Esophagus muscularis mucosa (tissue), 4 donors: ENCODE measurements at places on chromosomes 5 and 9.

DNA sequence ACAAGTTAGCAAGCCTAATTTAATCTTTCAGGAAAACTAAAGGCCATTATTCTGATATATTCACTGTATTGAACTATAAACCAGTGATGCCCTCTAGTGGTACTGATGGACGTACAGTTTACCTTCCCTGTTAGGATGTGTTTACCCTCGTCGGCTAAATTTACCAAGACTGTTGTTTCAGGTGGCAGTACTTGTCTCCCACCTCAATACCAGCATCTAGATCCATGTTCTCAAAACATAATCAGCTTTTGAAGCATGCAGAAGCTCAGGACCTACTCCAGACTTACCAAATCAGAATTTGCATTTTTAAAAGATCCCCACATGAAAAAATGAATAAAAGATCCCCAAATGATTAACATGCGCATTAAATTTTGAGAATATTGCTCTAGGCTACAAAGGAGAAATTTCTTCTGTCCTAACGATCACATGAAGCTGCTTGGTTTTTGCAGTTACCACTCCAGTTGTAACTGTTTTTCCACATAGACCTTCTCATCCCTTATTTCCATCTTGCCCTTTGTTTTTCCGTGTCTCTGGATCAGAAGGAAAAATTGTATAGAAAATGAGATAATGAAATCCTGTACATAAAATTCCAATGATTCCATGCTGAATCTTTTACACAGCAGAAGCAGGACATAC is 3.2 kb upstream of the BAAT start:
- DNase-seq, result no peak

DNA sequence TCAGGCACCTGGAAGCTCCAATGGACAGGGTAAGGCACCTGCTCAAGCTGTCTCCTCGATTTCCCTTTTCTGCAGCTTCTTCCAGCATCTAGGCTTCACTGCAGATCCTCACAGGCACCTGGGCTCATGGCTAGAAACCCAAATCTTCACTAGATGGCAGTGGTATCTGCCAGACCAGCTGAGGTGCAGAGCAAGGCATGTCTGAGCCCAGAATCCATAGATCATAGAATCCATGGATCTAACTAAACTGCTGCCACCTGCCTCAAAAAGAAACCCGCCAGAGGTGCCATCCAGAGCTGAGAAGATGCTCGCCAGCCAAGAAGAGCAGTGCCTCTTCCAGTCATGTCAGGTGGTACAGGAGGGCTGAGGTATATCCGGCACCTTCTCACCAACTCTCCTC is 6.9 kb downstream of the SHC3 start:
- DNase-seq, result peak; percentile 81

- DNase-seq, result no peak
These were observed 179.8 kb downstream of the OLFM1 start for GRCh38 chr9:135267191-135267809.

- DNase-seq, result no peak
These were observed 32.1 kb upstream of the MAP3K1 start for GRCh38 chr5:56783261-56783660.

GRCh38 chr5:7659420-7659819 is 191.5 kb downstream of the CFAP90 start:
- DNase-seq, result no peak

DNA sequence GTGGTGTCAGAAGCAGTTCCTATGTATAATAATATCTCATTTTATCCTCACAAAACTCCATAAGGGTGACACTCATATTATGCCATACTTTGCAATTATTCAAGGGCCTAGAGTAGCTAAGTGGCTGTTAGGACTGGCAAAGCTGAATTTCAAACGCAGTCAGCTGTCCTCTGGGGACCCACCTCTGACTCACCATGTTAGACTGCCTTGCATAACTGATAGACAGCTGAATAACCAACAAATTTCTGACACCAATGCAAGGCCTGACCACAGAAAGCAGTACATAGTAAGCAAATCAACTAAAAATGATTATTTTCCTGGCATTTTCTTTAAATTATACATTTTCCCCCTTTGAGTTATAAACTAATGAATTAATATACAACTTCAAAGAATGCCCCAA is 251.6 kb upstream of the PTGER4 start:
- no peak for DNase-seq

- DNase-seq, result no peak
These were observed 198.7 kb upstream of the HAPLN1 start for GRCh38 chr5:83919071-83920041.

DNA sequence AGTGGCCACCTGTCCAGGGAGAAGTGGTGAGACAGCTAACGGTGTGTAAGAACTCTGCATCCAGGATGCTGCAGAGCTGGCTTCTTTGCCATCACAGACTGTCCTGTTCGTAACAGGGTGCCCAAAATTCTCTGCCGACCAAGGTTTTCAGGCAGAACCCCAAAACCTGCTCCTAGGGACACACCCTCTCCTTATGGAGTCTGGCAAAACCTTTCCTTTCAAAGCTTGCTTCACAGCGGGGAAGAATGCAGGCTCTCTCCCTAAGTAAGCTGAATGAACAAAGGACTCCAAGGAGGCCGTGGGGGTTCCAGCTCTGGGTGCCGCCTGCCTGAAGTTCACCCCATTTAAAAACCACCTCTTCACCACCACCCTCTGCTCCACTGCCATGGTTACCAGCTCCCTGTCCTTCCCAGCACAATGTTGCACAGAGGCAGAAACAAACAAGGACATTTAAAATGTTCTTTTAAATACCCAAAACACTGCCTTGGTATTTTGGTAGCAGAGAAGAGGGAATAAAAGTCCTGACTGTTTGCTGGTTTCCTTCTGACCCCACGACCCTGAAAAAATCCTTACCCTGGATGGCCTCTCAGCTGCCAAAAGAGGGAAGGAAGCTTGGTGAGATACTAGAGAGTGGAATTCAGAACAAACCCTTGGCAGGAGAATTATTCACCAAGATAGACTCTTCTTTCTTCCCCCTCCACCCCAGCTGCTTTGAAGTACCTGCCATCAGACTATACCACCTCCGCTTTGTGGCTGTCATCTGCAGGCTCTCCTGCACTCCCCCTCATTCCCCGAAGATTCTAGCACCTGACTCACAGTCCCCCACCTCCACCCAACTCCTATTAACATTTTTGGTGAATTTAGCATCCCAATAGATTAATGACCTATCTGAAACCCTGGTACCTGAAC is 7.1 kb upstream of the KLF9 start:
- no peak for DNase-seq

- no peak for DNase-seq
These were observed 40.3 kb downstream of the NUP188 start for GRCh38 chr9:128987805-128988204.

DNA sequence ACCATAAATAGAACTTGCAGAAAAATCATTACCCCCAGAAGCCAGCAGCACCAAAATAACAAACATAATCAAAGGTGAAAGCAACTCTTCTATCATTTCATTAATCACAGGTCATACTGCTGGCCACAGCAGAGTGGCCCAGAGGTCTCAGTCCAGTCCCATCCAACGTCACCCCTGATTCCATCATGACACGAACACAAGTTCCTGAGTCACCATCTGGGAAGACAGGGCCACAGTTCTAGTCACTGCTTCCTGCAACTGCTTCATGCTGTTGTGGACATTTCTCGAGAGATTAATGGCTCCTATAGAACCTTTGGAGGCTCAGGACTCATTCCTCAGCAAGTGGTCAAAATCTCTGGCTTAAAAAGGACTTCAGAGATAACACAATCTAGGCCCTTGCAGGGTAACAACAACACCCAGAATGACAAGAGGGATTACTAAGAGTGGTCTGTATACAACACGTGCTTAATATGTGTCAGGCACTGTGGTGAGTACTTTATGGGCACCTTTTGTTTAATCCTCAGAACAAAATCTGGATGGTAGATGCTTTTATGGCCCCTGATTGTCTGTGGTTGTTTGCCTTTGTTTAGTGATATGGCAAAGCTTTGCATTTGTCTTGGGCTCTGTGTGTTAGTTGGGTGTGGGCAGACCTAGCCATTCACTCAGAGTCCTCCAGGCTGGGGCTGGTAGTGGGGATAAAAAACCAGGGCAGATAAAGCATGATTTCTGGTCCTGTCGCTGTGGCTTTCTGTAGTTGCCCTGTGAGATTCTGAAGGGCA is 184.3 kb downstream of the DAB2IP start:
- no peak for DNase-seq

DNA sequence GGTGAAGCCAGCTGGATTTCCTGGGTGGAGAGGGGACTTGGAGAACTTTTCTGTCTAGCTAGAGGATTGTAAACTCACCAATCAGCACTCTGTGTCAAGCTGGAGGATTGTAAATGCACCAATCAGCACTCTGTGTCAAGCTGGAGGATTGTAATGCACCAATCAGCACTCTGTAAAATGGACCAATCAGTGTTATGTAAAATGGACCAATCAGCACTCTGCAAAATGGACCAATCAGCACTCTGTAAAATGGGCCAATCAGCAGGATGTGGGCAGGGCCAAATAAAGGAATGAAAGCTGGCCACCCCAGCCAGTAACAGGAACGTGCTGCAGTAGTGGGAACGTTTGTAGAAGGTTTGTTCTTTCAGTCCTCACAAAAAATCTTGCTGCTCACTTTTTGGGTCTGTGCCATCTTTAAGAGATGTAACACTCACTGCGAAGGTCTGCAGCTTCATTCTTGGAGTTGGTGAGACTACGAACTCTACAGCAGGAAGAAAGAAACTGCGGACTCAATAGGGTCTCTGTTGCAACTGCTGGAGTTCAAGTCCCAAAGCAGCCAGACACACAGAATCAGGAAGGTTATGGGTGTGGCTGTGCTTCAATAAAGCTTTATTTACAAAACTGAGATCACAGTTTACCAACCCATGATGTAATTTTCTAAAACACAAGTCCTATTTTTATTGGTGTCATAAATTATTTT is 145.7 kb upstream of the ERCC6L2 start:
- DNase-seq, result no peak

DNA sequence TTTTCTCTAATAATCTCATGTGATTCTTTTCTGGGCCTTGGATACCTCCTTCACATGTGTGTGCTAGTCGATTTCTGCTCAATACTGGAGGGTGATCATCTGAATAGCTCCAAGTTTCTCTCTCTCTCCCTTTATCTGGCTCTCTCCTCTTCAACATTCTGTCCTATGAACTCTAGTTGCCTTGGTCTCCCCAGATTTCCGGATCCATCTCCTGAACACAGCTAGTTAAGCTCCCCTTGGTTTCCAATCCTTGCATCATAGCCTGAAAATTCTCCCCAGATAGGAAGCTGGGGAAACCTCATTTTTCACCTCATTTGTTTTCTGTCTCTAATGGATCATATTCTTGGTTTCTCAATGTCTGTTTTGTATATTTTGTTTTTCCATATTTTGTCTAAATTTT is 832.3 kb downstream of the MTRR start:
- no peak for DNase-seq

DNA sequence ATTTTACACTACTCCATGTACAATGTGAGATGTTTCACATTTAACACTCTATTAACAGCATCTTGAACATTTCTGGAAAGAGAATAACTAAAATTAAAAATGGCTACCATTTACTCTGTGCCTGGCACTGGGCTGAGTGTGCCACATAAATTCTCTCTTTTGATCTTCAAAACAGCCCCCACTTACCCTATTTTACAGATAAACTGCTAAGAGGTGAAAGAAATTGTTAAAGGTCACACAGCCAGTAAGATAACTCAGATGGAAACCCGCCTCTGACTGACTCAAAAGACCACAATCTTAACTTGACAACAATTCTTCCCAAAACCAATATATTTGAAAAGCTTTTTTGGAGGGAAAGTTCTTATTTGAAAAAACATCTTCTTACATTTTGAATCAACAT is 97.3 kb downstream of the MAPKAP1 start:
- DNase-seq, result no peak

GRCh38 chr9:36276781-36277181 is 18.5 kb upstream of the GNE start:
- no peak for DNase-seq

GRCh38 chr5:125176005-125176390 is 429.6 kb upstream of the ZNF608 start:
- DNase-seq, result no peak

DNA sequence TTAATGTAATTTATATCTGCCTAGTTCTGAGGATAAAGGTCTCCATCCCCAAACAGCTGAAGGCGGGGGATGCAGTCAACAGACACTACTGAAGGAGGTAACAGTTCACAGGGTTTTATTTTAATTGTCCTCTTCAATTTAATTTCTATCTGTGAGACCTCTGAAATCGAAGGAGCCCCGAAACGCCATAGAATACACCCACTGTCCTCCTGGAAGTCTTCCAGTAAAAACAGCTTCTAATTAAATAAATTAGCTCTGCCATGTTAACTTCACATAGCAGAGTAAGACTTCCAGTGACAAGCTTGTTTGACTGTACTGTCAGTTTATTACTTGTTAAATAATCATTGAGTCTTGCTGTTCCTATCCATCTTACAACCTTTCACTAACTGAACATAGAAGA is 193.5 kb downstream of the SEC61B start:
- no peak for DNase-seq

- no peak for DNase-seq
These were observed 49.0 kb downstream of the PTTG1 start for GRCh38 chr5:160470437-160471361.

DNA sequence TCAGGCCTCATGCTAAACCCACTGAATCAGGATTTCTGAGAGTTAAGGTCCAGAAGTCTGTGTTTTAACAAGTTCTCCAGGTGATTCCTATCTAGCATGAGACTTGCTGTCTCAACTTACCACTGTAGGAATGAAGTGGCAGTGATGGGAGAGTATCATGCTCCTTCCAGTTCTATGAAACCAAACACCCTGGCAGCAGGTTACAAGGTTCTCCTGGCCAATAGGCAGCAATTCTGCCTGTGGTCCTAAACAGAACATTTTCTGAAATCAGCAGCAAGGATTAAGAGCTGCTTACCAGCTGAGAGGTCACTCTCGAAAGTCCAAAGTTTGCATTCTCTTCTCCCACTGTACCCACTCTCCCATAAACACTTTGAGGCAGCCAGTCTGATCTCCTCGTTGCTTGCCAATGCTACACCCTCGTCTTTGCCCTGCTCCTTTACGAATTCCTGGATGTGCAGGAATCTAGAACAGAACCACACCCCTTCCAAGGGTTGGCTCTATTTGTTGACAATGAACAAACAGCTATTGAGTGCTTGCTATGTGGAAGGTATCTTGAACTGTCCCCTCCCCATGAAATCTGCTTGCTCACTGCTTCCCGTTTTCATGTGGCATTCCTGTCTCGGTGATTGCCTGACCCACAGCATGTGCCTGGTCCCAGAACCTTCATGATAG is 100.5 kb downstream of the TMEM174 start:
- DNase-seq, result no peak

GRCh38 chr5:83837265-83837907 is 116.7 kb upstream of the HAPLN1 start:
- DNase-seq, result no peak

GRCh38 chr9:127629468-127630081 is 17.5 kb downstream of the STXBP1 start:
- DNase-seq, result no peak

DNA sequence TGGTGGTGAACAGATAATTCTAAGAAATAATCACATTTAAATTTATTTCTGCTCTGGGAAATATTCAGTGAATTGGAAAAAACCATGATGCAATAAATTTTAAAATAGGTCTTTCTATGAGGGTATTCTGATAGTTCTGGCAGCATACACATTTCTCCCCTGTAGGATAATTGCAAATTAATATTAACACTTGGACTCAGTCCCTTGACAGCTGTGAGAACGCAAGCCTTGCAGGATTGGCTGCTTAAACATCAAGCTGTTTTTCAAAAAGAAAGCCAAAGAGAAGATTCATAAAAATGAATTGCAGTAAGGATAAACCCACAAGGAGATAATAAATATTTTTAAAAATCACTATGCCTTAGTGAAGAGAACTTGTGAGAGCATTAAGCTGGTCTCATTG is 180.0 kb downstream of the MTRR start:
- DNase-seq, result no peak
